ENCODE measurements at places on chromosomes 7 and 10.

- DNase-seq: no peak
Measured at GRCh38 chr10:111973306-111973705, 210.3 kb downstream of the GPAM start.

DNA sequence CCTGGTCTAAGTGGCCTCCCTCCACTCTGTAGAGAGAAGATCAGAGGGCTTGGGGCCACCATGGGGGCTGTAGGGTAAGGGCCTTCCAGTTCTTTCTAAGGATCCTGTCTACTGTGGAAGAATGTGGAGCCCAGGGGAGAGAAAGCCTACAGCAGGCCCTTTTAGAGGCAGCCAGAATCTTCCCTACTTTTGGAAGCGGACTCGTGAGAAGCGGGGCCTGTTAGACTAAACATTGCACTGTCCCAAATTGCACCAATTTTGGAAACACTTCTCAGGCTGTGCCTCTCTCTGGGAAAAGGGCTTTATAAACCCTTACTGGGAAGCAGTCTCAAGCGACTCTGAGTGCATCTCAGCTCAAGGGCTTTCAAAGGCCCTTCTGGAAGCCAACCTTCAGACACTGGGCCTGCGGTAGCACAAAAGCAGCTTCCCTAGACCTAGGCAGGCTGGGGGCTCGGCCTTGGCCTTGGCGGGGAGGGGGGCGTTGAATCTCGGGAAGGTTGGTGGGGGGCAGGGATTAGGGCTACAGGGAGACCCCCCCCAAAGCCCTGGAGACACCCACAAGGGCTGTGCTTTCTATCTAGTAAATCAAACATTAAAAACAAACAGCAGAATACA is 298.1 kb downstream of the GFRA1 start:
- no peak for DNase-seq

DNA sequence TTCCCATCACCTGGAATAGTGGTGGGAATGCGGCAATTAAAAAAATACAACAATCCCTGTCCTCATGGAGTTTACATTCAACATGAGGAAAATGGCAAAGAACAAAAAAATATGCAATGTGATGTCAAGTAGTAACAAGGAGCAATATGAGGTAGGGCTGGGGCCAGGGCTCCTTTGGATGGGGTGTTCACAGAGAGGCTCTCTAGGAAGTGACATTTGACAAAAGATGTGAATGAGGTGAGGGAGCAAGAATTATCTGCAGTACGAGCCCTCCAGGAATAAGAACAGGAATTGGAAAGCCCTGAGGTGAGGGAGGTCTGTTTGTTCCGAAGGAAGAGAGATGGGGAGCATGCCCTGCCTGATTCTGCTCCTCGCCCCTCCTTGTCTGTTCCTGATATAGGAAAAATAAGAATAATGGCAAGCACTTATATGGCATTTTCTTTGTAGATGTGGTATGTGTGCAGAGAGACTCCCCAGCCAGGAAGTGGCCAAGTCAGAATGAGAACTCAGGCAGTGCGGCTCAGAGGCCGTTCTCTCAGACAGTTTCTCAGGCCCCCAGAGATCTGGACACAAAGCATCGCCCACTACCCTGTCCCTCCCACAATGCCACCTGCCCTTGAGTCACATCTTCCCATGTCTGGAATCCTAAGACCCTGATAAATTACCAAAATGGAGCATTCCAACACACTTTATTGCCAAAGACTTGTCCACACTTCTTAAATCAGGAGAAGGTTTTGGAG is 105.6 kb downstream of the APBB1IP start:
- DNase-seq: no peak

- no peak for DNase-seq
Measured at GRCh38 chr7:99955247-99955646, 20.6 kb downstream of the AZGP1 start.

- DNase-seq: no peak
Measured at GRCh38 chr10:91707236-91707635, 74.4 kb upstream of the PPP1R3C start.

- no peak for DNase-seq
Measured at GRCh38 chr7:89311886-89312285, 516.3 kb upstream of the TEX47 start.

DNA sequence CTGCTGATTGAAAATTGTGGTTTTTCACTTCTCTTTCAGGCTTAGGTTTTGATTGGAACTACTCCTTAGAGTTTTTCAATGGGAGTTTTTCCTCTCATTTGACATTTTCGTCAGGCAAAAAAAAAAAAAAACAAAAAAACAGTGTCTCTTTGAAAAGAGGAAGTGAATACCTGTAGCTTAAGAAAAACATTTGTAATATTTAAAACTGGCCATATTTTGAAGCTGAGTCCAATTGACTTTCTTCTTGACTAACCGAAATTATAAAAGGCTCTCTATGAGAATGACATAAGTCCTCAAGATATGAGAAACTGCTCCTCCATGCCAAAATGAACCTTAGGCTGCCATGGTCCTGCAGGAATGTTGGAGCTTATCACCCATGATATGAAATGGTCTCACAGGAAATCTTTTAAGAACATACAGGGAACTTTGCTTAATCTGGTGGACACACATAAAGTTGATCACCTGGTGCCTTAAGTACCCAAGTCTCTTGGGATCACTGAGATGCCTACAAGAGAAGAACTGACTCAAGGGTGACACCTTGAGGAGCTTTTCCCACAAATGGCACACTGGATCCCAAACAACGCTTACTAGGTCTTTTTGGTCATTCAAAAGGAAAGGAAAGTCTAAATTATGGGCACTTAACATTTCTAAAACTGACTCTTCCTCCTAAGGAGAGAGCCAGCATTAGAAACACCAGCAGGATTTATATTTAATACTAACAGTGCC is 263.4 kb downstream of the CDC14C start:
- no peak for DNase-seq

GRCh38 chr7:120961638-120962173 is 11.1 kb downstream of the ING3 start:
- DNase-seq: no peak

DNA sequence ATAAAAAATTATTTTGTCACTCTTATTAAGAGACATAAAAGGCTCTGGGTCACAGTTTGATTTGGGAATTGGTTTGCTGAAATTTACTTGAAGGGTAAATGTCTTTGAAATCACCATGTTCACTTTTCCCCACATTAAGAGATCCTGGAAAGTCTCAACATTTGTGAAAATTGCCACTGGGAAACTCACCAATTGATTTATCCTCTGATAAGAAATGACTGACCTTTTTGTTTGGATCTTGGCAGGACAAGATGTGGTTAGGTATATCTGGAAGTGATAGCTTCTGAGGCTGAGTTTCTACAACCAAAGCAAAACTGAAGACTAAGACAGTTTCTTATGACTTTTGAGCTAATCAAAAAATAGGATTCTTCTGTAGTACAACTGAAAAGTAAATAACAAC is 107.1 kb upstream of the TMEM106B start:
- no peak for DNase-seq

- DNase-seq: no peak
Measured at GRCh38 chr7:8637322-8637721, 203.9 kb downstream of the NXPH1 start.

DNA sequence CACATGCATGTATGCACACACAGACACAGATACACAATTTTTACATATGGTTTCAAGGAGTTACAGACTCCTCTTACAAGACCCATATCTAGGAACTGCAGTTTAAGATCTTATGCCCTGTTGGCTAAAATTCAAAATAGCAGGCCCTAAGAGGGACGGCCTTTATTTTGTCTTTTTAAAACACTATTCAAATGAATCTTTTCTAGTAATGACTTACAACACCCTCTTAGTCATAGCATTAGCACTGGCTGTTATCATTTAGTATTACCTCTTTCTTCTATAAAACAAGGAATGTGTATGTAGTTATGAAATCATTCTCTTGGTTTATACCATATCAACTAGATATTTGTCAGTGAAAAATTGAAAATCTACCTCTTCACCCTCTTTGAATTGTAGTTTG is 15.3 kb downstream of the PAPSS2 start:
- no peak for DNase-seq

DNA sequence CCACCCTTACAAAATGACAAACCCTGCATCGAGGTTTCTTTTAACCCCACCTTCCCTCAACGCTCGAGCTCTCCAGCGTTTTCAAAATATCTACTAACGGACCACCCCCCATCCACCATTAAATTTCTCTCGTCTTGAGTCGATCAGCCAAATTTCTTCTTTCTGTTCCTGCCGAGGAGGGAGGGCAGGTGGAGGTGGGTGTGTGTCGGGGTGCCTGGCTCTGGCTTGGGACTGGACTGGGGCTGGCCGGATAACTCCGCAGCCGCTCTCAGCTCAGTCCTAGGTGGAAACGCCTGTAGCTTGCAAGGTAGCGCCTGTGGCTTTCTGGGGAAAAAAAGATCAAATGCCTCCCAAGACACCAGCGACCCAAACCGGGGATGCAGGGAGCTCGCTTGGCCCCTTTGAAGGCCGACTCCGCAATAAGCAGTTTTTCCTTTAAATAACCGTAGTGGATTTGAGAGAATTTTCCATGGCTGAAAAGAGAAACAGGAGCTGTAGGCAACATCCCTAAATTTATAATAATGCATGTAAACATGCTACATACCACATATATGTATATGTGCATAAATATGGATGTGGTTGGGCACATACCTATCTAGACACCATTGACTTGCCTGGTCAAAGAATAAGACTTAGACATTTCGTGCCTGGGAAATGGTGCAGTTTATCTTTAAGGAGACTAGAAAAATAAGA is 1.9 kb upstream of the TMEM178B start:
- DNase-seq: no peak

DNA sequence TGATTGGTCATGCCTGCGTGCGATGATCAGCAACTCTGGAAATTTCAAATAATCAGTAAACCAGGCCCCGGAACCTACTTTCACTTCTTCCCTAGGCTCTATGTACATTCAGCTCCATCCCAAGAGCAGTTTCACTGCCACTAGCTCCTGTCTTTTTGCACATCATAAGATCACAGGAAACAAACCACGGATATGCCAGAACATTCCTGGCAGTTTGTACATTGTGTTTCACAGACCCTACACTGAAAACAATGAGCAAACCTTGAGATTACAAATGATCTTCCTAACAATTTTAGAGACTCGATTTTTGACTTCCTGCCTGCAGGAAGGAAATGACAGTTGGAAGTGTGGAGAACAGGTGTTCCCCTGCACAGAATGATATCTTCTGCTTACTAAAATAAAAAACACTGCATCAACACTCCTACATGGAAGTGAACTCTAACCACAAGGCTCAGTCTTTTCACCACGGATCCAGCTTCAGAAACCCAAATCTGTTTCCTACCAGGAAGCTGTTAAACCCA is 7.6 kb upstream of the TMEM236 start:
- DNase-seq: no peak

DNA sequence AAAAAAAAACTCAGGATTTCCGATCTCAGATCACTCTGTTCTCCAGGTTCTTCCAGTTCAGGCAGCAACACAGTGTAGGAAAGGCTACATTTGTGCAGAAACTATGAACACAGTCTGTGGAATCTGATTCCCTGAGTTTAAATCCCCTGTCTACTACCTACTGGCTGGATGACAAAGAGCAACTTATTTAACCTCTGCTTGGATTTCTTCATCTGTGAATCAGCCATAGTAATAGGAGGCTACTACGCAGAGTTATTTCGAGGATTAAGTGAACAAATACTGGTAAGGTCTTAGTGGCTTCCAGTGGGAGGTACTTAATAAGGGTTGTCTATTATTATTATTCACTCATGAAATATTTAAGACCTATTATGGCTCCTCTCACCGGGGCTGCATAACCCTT is 44.3 kb upstream of the PDCD4 start:
- no peak for DNase-seq

- DNase-seq: no peak
Measured at GRCh38 chr10:15106352-15107013, 9.3 kb downstream of the RPP38 start.

- DNase-seq: peak; percentile 95
Measured at GRCh38 chr10:119416855-119417254, 125.7 kb downstream of the RGS10 start.

DNA sequence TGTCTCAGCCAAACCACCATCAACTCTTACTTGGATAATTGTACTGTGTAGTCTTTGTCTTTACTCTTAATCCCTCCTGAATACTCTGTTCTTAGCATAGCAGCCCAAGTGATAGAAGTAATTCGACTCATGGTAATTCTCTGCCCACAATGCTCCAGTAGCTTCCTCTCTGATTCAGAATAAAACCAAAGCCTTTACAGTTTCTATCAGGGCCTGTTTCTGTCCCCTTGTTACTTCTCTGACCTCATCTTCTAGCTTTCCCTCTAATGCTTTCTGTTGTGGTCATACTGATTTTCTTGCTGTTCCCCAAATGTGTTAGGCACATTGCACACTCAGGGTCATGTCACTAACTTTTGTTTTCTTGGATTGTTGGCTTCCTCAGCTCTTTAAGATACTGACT is 8.0 kb downstream of the ZNF518A start:
- DNase-seq: no peak

DNA sequence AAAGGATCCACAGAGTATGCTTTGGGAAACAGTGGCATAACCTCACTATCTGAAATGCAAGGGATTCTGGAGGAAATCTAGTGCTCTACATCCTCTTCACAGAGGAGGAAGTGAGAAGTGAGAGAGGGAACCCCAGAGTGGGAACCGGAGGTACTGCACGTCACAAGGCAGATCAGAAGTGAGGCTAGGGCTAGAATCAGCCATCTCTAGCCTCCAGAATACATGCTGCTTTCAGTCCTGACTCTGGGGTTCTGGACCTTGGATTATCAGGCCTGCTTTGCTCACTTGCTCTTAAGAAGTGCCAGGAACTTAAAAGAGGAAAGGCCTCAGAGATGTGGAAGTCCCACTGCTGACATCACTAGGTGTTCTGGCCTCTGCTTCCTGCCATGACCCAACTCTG is 25.7 kb downstream of the ZNF503 start:
- no peak for DNase-seq
